H9 (cell line): ENCODE measurements at places on chromosomes 6 and 20. TPM values are rescaled to one million over a fixed set of nuclear protein-coding genes. Genes with fewer than 3 reads are reported as not detected.

PROKR2 gene
- 0.44 and 0.46 TPM in 2 replicates for total RNA-seq

BMP7 gene
- total RNA-seq = 17.7 and 19.6 TPM in 2 replicates

CLPSL2 gene
- total RNA-seq = 4.4 and 6.0 TPM in 2 replicates

EMILIN3 gene
- total RNA-seq = 5.9 and 6.7 TPM in 2 replicates

DBNDD2 gene
- total RNA-seq = 39.1 and 39.3 TPM in 2 replicates

MAP3K7 gene
- 29.2 and 31.3 TPM in 2 replicates for total RNA-seq

TBX18 gene
- total RNA-seq = 0.02 TPM in 1 of 2 replicates, not detected in the other

EYS gene
- total RNA-seq = 0.11 TPM in 1 of 2 replicates, not detected in the other

SLC13A3 gene
- 15.2 and 17.5 TPM in 2 replicates for total RNA-seq

DNA sequence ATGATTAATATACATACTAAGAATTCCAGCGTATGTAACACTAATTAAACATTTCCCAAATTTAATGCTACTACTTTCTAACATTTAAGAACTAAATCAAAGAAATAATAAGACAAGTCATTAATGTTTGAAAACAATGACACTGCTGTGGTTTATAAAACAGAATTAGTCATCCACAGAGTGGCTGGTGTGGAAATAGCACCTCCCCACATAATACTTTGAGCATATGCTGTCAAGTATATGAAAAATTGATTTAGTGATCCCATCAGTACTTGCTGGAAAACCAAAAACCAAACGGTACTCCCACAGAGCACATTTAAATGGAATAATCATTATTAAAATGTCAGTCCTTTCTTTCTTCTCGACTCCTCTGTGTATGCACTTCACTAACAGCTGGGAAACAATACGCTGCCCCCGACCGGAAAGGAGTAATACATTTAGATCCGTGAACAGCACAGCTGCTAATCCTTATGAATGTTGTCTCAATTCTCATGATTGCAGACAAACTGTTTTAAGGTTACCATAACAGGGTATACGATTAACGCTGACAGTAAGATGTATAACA is 78.4 kb downstream of the PREP start:
- DNase-seq = no peak
- H3K36me3 ChIP-seq = peaks cover 30% of the 10 kb centered on the region
- H3K4me3 ChIP-seq = no peak overlapping the region
- H3K4me1 ChIP-seq = no peaks in the 10 kb centered on the region; the same call in 1 of the 2 replicates

- H3K4me1 ChIP-seq = no peaks in the 10 kb centered on the region
- no peak overlapping the region for H3K4me3 ChIP-seq
- H3K27ac ChIP-seq = no peak overlapping the region
Measured at GRCh38 chr6:10230531-10230930, 184.3 kb downstream of the TFAP2A start.

GRCh38 chr20:20276811-20277530 is 90.9 kb upstream of the INSM1 start:
- H3K4me3 ChIP-seq = no peak overlapping the region
- H3K4me1 ChIP-seq = no peaks in the 10 kb centered on the region
- H3K27me3 ChIP-seq = no peaks in the 10 kb centered on the region
- H3K27ac ChIP-seq = no peak overlapping the region
- DNase-seq = no peak

GRCh38 chr20:36847009-36847709 is 28.8 kb upstream of the TLDC2 start:
- H3K27me3 ChIP-seq = no peaks in the 10 kb centered on the region
- no peak overlapping the region for H3K4me3 ChIP-seq
- H3K27ac ChIP-seq = no peak overlapping the region
- H3K4me1 ChIP-seq = no peaks in the 10 kb centered on the region; the same call in 1 of the 2 replicates

DNA sequence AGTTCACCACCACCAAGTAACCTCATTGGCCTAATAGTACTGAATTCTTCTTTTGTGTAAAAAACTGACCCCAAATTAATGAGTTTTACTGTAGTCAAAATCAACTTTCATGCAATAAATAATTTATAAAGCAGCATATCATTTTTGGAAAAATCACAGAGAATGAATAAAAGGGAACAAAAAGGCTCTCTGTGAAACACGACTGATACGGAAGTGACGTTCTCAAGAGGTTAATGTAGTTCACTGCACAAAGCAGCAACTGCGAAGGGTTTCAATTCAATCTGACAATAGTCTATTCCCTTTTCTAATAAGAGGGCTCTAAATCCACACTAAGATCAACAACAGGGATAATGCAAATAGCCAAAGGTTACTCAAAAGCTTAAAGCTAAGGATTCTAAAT is 70.3 kb downstream of the PREP start:
- H3K36me3 ChIP-seq = peaks cover 8% of the 10 kb centered on the region
- H3K27ac ChIP-seq = no peak overlapping the region
- H3K27me3 ChIP-seq = no peaks in the 10 kb centered on the region
- H3K4me1 ChIP-seq = no peaks in the 10 kb centered on the region
- DNase-seq = no peak

GRCh38 chr20:34538671-34539123 is 19.8 kb upstream of the MAP1LC3A start:
- H3K27me3 ChIP-seq = no peaks in the 10 kb centered on the region
- H3K36me3 ChIP-seq = peaks cover 72% of the 10 kb centered on the region
- DNase-seq = peak; percentile 64
- H3K27ac ChIP-seq = no peak overlapping the region
- no peak overlapping the region for H3K4me3 ChIP-seq

DNA sequence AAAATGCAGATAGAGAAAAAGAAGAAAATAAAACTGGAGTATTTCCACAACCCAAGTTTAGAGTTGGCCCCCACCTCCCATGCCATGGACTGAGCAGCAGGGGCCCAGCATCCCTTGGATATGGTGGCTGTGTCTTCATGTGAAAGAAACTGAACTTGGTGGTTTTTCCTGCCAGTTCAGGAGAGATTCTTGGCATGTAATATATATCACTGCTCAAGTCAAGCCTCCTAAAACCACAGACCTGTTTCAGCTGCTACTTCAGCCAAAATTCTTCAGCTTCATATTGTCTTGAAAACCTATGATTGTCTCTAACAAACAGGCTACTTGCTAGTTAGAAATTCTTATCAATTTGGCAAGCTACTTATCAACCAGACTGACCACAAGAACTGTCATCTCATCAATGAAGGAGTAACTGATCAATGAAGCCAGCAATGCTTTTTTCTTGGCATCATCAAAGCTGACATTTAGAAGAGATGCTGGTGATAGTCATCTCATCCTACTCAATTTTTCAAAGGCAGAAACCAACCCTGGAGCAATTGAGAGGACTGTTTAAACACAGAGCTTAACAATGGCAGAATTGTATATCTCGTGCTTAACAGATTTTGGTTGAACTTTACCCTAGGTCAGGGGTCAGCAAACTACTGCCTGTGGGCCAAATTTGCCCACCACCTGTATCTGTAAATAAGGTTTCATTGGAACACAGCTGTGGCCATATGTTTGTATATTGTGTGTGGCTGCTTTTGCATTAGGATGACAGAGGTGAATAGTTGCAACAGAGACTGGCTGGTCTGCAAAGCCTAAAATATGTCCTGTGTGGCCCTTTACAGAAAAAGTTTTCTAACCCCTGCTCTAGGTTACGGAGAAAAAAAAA is 10.4 kb upstream of the NOL7 start:
- H3K4me3 ChIP-seq = no peak overlapping the region
- DNase-seq = no peak
- H3K36me3 ChIP-seq = peaks cover 44% of the 10 kb centered on the region
- no peak overlapping the region for H3K27ac ChIP-seq
- no peaks in the 10 kb centered on the region for H3K27me3 ChIP-seq

DNA sequence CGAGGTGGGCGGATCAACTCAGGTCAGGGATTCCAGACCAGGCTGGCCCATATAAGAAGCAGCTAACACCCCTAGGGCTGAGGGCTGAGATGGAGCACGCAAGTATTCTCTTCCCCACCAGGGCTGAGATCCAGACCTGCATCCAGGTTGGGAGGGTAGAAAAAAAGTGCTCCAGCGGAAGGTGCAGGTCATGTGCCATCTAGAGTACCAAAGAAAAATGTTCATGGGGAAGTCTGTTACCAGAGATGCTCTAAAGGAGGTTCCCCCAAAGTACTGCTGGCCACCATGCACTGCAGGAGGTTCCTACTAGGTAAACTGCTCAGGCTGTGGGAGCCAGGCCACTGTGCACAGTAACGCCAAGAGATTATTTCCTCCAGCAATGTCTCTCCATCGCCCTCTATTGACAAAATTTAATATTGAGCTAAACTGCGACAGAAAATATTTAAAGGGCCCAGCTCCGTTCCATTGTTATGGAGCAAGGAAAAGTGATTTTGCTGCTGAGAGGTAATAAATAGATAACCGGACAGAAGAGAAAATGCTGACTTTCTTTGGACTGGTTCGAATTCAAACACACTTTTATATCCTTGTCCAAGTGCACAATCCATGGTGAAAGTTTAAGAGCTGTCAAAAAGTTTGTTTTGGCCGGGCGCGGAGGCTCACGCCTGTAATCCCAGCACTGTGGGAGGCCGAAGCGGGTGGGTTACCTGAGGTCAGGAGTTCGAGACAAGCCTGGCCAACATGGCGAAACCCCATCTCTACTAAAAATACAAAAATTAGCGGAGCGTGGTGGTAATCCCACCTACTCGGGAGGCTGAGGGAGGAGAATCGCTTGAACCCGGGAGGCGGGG is 159.9 kb downstream of the OR2B2 start:
- peak; percentile 67 for DNase-seq
- no peak overlapping the region for H3K27ac ChIP-seq
- H3K27me3 ChIP-seq = peaks cover 13% of the 10 kb centered on the region
- no peaks in the 10 kb centered on the region for H3K36me3 ChIP-seq
- H3K4me1 ChIP-seq = no peaks in the 10 kb centered on the region
- H3K4me3 ChIP-seq = peak overlapping the region; percentile 90

GRCh38 chr20:10502098-10502526 is 67.0 kb downstream of the SLX4IP start:
- H3K27ac ChIP-seq = no peak overlapping the region
- H3K4me3 ChIP-seq = no peak overlapping the region
- no peaks in the 10 kb centered on the region for H3K36me3 ChIP-seq
- H3K27me3 ChIP-seq = no peaks in the 10 kb centered on the region
- peaks cover 14% of the 10 kb centered on the region; the same call in 1 of the 2 replicates for H3K4me1 ChIP-seq

- DNase-seq = no peak
- no peaks in the 10 kb centered on the region for H3K36me3 ChIP-seq
- H3K27me3 ChIP-seq = no peaks in the 10 kb centered on the region
Measured at GRCh38 chr6:69390125-69390524, 406.7 kb downstream of the LMBRD1 start.

GRCh38 chr6:125213939-125214338 is 60.4 kb downstream of the TPD52L1 start:
- H3K4me1 ChIP-seq = no peaks in the 10 kb centered on the region
- no peak for DNase-seq
- H3K27me3 ChIP-seq = no peaks in the 10 kb centered on the region
- H3K36me3 ChIP-seq = no peaks in the 10 kb centered on the region
- no peak overlapping the region for H3K27ac ChIP-seq

DNA sequence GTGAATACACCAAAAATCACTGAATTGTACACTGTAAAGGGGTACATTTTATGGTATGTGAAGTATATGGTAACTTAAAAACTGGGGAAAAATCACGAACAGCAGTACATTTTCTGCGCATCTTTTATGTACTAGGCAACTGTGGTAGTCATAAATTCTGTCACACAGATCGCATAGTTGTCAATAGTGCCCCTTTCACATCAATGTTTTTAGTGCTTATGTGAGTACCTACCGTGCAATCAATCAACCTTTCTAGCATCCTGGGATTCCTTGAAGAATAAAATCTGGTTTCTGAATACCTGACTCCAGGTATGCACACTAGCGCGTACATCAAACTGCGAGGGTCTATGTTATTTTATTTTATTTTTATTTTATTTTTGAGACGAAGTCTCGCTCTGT is 637 bp upstream of the RPF2 start:
- no peaks in the 10 kb centered on the region for H3K27me3 ChIP-seq
- no peak for DNase-seq
- peak overlapping the region; percentile 99 for H3K4me3 ChIP-seq
- peaks cover 41% of the 10 kb centered on the region for H3K36me3 ChIP-seq
- no peaks in the 10 kb centered on the region for H3K4me1 ChIP-seq

DNA sequence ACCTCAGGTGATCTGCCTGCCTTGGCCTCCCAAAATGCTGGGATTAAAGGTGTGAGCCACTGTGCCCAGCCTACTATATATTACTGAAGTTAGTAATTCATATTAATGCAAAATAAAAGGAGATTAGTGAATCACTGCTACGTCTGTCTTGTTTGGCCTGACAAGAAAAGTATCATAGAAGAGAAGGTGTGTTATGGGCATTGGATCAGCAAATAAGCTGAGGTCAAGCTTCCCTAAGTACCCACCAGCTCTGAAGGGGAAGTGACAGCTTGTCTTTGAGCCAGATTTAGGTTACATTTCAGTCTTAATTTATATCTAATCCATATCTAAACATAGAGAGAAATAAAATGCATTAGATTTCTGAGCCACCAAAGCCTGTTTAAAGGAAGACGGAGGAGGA is 7.1 kb downstream of the SGK1 start:
- DNase-seq = no peak
- no peak overlapping the region for H3K27ac ChIP-seq
- H3K4me3 ChIP-seq = no peak overlapping the region
- H3K36me3 ChIP-seq = no peaks in the 10 kb centered on the region

DNA sequence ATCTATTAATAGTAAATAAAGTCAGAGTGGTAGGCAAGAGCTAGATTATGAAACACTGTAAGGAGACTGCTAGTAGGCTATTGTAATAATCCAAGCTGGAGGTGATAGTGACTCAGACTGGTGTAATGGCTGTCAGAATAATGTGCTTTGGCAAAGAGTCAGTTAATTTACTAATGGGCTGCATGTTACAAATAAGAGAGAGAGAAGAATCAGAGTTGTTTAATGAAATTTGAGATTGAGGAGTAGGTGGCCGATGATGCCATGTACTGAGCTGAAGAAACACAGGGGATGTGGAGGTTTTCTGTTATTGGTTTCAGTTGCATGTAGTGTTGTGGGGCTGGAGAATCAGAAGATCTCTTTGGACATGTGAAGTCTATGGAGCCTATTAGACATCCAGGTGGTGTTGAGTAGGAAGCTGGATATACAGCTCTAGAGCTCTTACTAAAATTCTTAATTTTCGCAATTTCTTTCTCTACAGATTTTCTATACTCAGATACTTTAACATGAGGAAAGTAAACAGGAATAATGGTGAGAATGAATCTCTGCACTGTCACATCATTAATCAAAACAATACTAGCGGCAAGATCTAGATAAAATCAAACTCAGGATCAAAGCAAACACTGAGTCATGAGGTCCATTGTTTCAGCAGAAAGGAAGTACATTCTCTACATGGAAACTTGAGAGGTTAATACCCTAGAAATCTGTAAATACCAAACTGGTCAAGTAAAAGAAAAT is 167.7 kb downstream of the SIM1 start:
- H3K4me1 ChIP-seq = no peaks in the 10 kb centered on the region; the same call in 1 of the 2 replicates
- no peak overlapping the region for H3K4me3 ChIP-seq
- DNase-seq = no peak
- no peaks in the 10 kb centered on the region for H3K36me3 ChIP-seq
- H3K27ac ChIP-seq = no peak overlapping the region

DNA sequence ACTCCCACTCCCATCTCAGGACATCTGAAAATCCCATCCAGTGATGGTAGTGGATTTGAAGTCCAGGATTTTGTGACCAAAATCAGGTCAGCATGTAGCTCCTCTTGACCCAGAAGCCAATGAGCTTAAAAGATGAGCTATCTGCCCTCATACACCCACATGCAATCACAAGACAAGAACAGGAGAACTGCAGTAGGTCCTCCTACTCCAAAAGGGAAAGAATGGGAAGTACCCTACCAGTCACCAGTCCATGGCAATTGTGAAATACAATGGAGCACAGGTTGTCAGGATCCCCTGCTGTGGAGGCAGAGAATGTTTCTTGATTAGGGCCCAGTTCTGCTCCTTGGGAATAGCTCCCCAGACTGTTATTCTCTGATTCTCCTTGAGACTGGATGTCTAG is 347.3 kb upstream of the CNR1 start:
- H3K36me3 ChIP-seq = no peaks in the 10 kb centered on the region; the same call in 1 of the 3 replicates
- H3K4me3 ChIP-seq = no peak overlapping the region
- no peaks in the 10 kb centered on the region for H3K4me1 ChIP-seq

GRCh38 chr6:28490205-28490890 is 25.2 kb downstream of the GPX6 start:
- H3K4me1 ChIP-seq = no peaks in the 10 kb centered on the region
- H3K4me3 ChIP-seq = peak overlapping the region; percentile 86
- no peaks in the 10 kb centered on the region for H3K36me3 ChIP-seq
- H3K27ac ChIP-seq = no peak overlapping the region
